ENCODE measurements at places on chromosomes 6 and 20.

- DNase-seq, result no peak
These were observed 41.8 kb downstream of the GPR63 start for GRCh38 chr6:96795481-96795880.

GRCh38 chr6:81753711-81754577 is 1.5 kb upstream of the TENT5A start:
- peak; percentile 45 for DNase-seq

GRCh38 chr20:44018259-44018941 is 103.7 kb downstream of the TOX2 start:
- peak; percentile 97 for DNase-seq

DNA sequence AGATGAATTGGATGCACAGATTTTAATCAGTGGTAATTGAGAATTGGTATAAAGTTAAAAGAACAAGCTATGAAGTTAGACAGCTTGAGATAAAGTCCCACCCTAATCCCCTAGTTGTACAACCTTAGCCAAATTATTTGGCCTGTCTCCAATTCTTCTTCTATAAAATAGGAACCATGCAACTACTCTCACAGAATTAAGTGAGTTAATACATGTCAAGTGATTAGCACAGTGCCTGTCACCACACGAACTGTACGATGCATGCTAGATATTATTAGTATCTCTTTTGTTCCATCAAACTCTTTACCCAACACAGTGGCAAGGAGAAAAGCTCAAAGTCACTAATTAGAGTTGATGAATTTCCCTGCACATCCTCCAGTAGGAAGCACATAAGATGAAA is 44.7 kb downstream of the MBOAT1 start:
- DNase-seq, result no peak

DNA sequence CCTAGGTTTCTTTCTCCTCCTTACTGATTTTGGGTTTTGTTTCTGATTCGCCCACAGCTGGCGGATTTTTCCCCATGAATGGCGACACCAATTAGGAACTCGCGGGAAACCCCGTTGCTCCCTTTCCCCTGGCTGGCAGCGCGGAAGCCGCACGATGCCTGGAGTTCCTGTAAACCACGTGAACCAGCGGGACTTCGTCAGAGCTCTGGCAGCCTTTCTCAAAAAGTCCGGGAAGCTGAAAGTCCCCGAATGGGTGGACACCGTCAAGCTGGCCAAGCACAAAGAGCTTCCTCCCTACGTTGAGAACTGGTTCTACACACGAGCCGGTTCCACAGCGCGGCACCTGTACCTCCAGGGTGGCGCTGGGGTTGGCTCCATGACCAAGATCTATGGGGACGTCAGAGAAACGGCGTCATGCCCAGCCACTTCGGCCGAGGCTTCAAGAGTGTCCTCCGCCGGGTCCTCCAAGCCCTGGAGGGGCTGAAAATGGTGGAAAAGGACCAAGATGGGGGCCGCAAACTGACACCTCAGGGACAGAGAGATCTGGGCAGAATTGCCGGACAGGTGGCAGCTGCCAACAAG is 3.2 kb upstream of the SEC23B start:
- no peak for DNase-seq

- DNase-seq, result no peak
These were observed 441.5 kb upstream of the FLRT3 start for GRCh38 chr20:14778875-14779274.

GRCh38 chr20:11769825-11770224 is 147.9 kb upstream of the BTBD3 start:
- no peak for DNase-seq

DNA sequence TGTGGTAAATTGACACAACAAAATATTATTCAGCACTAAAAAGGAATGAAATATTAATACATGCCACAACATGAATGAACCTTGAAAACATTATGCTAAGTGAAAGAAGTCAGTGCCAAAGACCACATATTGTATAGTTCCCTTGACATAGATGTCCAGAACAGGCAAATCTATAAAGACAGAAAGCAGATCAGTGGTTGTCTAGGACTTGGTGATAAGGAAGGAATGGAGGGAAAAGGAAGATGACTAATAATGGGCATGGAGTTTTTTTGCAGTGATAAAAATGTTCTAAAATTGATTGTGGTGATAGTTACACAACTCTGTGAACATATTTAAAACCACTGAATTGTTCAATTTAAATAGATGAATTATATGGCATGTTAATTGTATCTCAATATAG is 32.5 kb downstream of the TBX18 start:
- DNase-seq, result no peak

GRCh38 chr6:83615025-83615999 is 93.6 kb downstream of the SNAP91 start:
- peak; percentile 6 for DNase-seq

- no peak for DNase-seq
These were observed 46.3 kb upstream of the ENTPD6 start for GRCh38 chr20:25148982-25149846.

DNA sequence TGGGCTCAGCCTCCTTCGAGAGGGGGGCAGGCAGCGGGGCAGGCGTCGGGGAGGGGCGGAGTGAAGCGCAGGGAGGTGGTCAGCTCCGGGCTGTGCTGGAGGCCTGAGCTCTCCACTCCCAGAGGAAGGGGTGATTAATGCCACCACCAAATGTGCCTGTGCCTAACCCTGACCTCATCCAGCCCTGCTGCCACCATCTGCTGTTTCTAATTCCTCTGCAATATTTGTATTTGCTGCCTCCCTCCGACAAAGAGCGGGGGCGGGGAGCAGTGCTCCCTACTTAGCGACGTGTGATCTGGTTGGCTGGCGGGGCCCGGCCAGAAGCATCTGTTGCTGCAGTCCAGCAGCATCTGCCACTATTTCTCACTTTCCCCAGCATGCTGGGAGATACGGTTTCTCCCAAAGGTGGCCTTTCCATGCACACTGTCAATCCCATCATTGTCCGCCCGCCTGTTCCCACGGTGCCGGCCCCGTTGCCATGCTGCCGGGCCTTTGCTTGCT is 47.0 kb downstream of the DLL1 start:
- peak; percentile 50 for DNase-seq

GRCh38 chr6:158290040-158290439 is 22.2 kb upstream of the TULP4 start:
- DNase-seq, result no peak

DNA sequence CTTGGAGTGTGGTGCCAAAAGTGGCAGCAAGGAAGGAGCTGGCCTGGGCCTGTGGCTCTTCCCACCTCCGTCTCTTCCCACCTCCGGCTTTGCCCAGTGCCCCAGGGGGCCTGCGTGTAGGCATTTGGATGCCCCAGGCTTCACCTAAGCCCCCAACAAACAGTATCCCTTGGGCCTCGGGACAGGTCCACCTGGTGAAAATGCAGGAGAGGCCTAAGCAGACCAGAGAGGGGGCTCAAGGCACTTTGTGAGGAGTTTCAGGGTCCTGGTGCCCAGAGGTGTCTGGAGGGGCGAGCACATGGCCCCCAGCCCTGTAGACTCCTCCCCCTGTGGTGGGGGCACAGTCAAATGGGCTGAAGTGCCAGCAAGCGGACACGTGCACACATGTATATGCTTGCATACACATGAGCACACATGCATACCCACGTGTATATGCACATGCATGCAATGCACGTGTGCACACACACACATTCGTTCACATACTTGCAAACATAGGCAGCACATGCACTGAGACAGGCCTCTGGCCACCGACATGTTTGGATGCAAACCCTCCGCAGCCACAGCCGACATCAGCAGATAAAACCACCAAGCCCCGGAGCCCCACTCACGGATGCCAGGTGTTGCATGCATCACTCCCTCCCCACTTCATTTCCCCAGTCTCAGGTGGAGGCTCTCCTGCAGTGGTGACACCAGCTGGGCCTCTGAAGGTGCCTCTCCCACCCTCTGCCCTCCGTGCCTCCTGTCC is 124.5 kb downstream of the TAF4 start:
- no peak for DNase-seq

DNA sequence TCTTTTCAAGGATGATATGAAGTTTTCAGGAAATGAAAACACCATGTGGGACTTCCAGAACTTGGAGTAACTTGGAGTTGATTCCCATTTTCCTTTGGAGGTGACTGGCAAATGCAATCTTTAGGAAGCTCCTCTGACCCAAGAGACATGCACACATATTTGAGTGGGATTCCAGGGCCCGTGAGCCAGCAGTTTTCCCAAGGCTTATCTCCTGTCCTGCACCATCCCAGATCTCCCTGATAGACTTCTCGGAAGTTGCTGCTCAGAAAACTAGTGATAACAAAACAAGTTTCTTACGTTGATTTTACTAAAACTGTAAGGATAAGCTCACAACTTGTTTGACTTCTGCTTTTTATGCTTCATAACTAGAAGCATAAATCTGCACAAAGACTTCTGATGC is 25.6 kb downstream of the SLC35F1 start:
- DNase-seq, result no peak

GRCh38 chr6:164695896-164696295 is 613.5 kb downstream of the C6orf118 start:
- no peak for DNase-seq

- DNase-seq, result no peak
These were observed 16.6 kb upstream of the SCUBE3 start for GRCh38 chr6:35197196-35197595.

- no peak for DNase-seq
These were observed 76.2 kb upstream of the RPS6KA2 start for GRCh38 chr6:166703149-166703710.

DNA sequence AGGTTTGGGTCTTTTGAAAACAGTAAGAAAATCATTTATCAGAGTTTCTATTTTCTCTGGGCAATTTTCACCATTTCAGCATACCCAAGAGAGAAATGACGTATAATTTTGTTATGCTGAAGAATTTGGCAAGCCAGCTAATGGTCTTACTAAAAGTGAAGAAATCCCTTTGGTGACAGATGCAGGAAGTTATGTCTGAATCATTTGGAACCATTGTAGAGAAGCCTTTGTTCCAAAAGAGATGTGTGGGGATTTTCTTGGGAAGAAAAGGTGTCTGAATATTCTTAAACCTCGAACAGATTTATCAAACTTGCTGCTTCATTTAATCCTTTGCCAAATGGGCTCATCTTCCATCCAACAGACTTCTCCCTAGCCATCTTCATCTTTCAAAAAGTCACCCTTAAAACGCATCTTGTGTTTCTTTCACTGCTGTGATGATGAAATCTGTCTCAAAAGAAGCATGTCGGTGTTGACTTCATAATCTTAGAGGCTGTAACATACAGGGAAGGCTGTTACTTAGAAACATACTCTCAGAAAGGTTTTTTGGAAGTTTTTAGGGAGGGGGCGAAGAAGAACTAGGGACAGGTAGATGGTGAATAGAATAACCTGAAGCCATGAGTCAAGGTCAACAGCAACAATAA is 39.5 kb downstream of the CITED2 start:
- DNase-seq, result no peak

DNA sequence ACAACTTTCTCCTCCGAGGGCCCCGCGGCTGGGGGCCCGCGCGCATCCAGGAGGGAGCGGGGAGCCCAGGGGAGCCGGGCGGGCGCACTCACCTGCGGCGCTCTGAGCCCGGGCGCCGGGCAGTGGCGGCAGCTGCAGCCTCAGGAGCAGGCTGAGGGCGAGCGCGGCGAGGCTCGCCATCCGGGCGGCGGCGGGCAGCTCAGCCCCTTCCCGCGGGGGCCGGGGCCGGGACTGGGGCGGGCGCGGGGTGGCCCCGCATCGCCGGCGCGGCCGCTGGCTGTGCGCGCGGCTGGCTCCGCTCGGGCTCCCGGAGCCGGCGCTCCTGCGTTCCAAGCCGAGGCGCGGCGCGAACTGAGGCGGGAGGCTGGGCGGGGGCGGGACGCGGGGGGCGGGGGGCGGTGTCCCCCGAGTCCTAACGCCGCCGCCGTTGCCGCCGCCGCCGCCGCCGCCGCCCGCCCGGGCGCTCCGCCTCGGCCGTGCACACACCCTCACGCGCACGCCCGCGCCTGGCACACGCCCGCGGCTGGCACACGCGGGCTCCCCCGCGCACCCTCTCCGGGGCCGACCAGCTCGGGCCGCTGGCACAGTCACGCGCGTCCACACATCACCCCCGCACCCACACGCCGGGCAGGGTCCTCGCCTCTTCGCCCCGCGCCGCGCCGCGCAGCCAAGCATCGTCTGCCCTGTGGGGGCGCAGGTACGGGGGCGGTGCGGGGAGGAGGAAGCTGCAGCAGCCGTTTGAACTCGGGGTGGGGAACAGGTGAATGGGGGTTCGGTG is at the start of gene PTPRT:
TSS of gene PTPRT (minus strand) at position 353 of the 778 bp plus-strand sequence. CDS start at position 180, 173 bp downstream.
- DNase-seq, result no peak

- DNase-seq, result no peak
These were observed 276.7 kb downstream of the PLCB1 start for GRCh38 chr20:8408587-8409307.

DNA sequence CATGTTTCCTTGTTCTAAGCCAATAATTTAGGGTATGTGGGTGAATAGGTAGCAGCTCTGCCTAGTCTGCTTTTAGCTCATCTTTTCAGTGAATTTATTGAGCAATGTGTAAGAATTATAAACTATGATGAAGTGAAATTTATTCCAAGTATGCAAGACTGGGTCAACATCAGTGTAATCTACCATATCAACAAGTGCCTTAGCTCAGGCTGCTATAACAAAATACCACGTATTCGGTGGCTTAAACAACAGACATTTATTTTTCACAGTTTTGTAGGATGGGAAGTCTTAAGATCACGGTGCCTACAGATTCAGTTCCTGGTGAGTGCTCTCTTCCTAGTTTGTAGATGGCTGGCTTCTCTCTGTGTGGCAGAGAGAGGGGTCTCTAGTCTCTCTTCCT is 54.0 kb downstream of the LYRM2 start:
- no peak for DNase-seq

GRCh38 chr6:36098920-36099647 is 31.2 kb upstream of the MAPK13 start:
- no peak for DNase-seq

GRCh38 chr6:127791779-127792528 is 108.9 kb downstream of the THEMIS start:
- no peak for DNase-seq

DNA sequence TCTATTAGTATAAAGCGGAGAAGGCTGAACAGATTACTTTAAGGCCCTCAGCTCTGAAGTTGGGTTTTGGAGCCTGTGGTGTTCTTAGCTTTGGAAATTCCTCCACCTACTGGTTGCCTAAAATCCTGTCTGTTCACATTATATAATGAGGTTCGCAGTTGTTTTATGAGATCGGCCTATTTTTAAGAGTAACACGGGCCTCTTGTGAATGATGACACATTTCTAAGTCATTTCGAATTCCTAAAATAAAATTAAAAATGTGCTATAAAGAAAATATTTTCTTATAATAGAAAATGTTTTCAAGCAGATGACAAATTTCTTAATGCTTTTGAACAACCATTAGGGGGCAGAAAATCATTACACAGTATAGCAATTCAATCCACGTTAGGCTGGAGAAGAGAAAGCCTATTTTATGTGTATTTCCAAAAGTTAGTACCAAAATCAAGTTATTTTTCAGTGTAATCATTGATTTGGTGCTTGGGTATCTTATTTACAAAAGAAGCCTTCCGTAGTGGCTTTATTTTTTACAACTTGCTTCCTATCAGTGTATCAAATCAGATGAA is 15.8 kb upstream of the FAM8A1 start:
- DNase-seq, result peak; percentile 69

GRCh38 chr6:18491308-18492045 is 104.3 kb downstream of the RNF144B start:
- no peak for DNase-seq
